ENCODE measurements at places on chromosomes 1 and 21.

DNA sequence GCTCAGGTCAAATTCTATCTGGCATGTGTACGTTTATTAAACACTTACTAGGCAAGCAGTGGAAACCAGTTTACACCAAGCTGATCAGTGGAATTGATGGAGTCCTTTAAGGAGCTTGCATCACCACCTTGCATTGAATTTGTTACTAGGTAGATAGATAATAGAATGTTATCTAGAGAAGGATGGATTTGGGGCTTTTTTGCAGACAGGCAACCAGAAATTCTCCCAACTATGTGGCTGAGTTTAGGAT lies 44.9 kb downstream of the HHAT start:
- no peak for DNase-seq

GRCh38 chr1:25896266-25896665 lies 10.0 kb downstream of the STMN1 start:
- DNase-seq: no peak

DNA sequence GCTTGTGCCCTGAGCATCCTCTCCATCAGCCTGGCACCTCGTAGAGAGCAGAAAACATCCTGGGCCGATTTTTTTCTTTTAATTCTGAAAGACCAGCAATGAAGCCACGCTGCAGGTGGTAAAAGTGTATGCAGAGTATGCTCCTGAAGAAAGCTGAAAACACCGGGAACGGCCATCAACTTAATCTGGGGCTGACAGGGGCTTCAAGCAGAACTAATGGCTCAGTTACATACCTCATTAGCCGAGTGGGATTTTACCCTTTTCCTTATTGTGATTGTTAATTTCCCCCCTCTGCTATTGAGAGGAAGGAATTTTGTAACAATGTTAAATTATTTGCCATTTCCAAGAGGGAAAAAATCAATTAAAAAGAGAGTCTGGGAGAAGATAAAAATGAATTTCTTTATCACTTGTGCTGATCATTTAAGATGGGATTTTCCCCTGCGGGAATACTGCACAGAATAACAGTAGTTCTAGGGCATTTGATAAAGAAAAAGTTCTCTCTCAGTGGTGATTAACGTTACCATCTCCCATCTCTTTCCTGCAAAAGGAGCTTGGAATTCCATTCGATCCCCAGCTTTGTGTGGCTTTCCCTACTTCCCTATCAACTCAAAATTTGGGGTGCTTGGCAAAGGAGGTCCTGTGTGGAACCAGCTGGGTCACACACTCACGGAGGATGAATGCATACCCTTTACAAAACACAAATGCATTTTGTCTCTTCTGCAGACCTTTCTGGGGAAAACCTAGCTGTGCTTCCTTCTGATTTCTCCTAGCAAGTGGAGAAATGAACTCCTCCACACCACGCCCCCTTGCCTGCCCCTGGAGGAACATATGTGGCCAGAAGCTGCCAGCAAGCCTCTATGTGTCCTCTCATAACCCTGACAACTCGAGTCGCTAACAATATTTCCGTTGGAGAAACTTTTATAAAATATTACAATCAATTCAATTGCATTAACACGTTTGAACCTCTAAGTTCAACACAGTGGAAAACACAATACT lies 70.9 kb downstream of the RRAGC start:
- no peak for DNase-seq

GRCh38 chr1:201982082-201982622 lies 296 bp upstream of the RNPEP start:
- DNase-seq: peak; percentile 79

- DNase-seq: no peak
Measured at GRCh38 chr1:49307457-49307856, 530.8 kb upstream of the BEND5 start.

Data from activated naive CD4-positive, alpha-beta T cell treated with anti-CD3 and anti-CD28 coated beads, Interleukin-2, amount 10 ng/mL, durations not matched to agents 7 days and 5 days (primary cell).